ENCODE measurements at places on chromosomes 16 and 17. TPM values are rescaled to one million over a fixed set of nuclear protein-coding genes. Genes with fewer than 3 reads are reported as not detected.

NTN1 gene
- 0.26 TPM for total RNA-seq

OTOA gene
- total RNA-seq = 0.07 TPM

ABAT gene
- total RNA-seq = 1.9 TPM

PDILT gene
- not detected for total RNA-seq

NACA2 gene
- total RNA-seq = 0.13 TPM

CCL8 gene
- total RNA-seq = 0.20 TPM

APOH gene
- total RNA-seq = not detected

PRSS8 gene
- not detected for total RNA-seq

LRRC37A2 gene
- total RNA-seq = 2.6 TPM

STX1B gene
- 0.85 TPM for total RNA-seq

ZCCHC14 gene
- 16.7 TPM for total RNA-seq

KRT33A gene
- total RNA-seq = not detected

COPZ2 gene
- total RNA-seq = 62.9 TPM

GPR179 gene
- 0.10 TPM for total RNA-seq

SKAP1 gene
- total RNA-seq = not detected

TBC1D3K gene
- 0.07 TPM for total RNA-seq

KCNH4 gene
- not detected for total RNA-seq

PABPN1L gene
- total RNA-seq = not detected

EFTUD2 gene
- 96.8 TPM for total RNA-seq

ITFG1 gene
- total RNA-seq = 137 TPM

MEOX1 gene
- total RNA-seq = 0.07 TPM

ALOXE3 gene
- total RNA-seq = not detected

KCNJ2 gene
- total RNA-seq = 2.9 TPM

SEPTIN12 gene
- not detected for total RNA-seq

SYNGR3 gene
- total RNA-seq = 4.0 TPM

CLEC18A gene
- 0.86 TPM for total RNA-seq

KRTAP4-6 gene
- total RNA-seq = not detected

PRDM7 gene
- not detected for total RNA-seq

KRT31 gene
- not detected for total RNA-seq

CCL1 gene
- not detected for total RNA-seq

TMEM220 gene
- total RNA-seq = 1.2 TPM

CCL3 gene
- not detected for total RNA-seq

STH gene
- not detected for total RNA-seq

PLCD3 gene
- total RNA-seq = 39.2 TPM

SLC35G6 gene
- total RNA-seq = not detected

C1QL1 gene
- total RNA-seq = 0.33 TPM

TPSG1 gene
- not detected for total RNA-seq

SLFN11 gene
- total RNA-seq = 113 TPM

CCDC92B gene
- total RNA-seq = not detected

HLF gene
- total RNA-seq = not detected

NPIPA8 gene
- not detected for total RNA-seq

CDR2L gene
- total RNA-seq = 25.6 TPM

EVPLL gene
- not detected for total RNA-seq

OR3A3 gene
- total RNA-seq = not detected

CA7 gene
- not detected for total RNA-seq

GLYR1 gene
- 56.2 TPM for total RNA-seq

TNFRSF13B gene
- not detected for total RNA-seq

PRAC2 gene
- not detected for total RNA-seq

TBC1D3G gene
- total RNA-seq = not detected

RND2 gene
- 0.20 TPM for total RNA-seq

P2RX1 gene
- 0.30 TPM for total RNA-seq

TEX19 gene
- total RNA-seq = not detected

Data from smooth muscle cell of the pulmonary artery (primary cell).